Effector memory CD4-positive, alpha-beta T cell (primary cell): ENCODE measurements at places on chromosomes 16 and 17.

DNA sequence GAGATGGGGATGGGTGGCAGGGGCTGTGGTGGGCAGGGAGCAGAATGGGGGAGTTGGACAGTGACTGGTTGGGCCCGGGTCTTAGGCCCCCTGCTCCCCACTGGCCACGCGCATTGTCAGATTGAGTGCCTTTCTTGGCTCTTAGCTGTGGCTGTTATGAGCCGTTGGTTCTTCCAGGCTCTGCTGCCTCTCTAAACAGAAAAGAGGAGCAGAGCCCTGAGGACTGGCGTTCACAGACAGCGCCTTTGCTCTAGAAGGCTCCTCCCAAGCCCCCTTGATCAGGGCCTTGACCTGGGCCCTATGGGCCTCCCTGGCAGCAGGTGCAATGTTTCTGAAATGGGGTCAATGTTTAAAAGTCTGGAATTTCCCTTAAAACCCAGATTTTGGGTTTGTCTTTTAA, 14.8 kb upstream of the NUDT16L1 start:
- DNase-seq: no peak

GRCh38 chr16:82652826-82653225, 26.1 kb downstream of the CDH13 start:
- DNase-seq: no peak

DNA sequence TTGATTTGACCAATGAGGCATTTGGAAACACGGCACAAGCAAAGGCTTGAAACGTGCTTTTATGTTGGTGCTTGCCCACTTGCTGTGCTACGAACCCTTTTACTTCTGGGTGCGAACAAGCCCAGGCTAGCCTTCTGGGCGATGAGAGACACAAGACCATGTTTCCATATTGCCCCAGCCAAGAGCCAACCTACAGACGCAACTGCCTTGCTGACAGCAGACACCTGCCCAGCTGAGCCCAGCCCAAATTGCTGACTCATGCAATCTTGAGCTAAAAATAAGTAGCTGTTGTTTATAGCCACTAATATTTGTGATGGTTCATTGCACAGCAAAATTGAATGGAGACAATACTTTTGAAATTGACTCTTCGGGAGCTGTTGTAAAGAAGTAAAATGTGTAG, 464.5 kb downstream of the WWOX start:
- no peak for DNase-seq

DNA sequence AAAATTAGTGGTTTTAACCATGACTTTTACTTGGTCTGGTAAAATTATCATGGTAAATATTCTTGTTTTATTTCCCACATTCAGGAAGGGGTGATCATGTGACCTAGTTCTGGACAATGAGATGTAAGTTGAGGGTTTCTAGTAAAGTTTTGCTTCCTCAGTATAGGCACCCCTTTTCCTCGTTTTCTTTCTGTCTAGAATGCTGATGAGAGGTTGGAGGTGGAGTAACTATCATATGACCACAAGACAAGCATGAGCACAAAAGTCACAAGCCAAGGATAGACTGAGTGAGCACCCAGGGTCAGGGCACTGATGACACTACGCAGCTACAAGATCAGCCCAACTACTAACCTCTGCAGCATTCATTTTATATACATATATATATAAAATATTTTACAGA, 53.9 kb downstream of the MYO1D start:
- no peak for DNase-seq

- no peak for DNase-seq
These were observed 331 bp upstream of the ZNF287 start for GRCh38 chr17:16569358-16569712.

- DNase-seq: no peak
These were observed 277.1 kb downstream of the CEP112 start for GRCh38 chr17:65914784-65915342.

- no peak for DNase-seq
These were observed 23.0 kb downstream of the SUPT6H start for GRCh38 chr17:28684963-28685362.

GRCh38 chr17:78960928-78961327, 18.8 kb downstream of the LGALS3BP start:
- DNase-seq: no peak

DNA sequence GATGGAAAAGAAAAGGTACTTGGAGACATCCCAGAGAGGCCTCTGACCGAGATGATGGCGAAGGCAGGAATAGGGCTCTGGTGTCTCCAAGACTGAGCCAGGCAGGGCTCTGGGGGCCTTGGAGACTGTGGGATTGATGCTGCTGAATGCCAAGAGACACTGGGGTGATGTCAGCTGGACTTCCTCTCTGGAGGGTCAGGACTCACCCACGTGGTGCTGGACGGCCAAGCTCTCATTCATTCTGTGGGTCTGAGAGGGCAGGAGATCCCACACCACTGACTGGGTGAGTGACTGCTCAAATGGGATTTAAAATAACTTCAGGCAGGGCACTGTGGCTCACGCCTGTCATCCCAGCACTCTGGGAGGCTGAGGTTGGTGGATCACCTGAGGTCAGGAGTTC, 64.8 kb downstream of the NT5M start:
- no peak for DNase-seq

- no peak for DNase-seq
These were observed 69.9 kb downstream of the ABR start for GRCh38 chr17:1109606-1110540.

DNA sequence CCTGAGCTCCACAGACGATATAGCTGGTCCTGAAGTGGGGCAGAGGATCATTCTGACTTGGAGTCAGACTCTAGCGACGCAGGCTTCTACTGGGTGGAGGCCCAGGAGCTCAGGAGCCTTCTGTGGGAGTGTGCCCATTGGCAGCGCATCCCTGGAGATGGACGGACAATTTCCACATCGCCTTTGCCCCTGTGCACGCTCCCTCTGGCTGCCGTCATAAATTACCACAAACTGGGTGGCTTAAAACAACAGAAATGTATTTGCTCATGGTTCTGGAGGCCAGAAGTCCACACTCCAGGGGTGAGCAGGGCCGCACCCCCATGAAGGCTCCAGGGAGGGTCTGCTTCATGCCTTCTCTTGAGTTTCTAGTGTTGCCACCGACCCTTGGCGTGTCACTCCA, 6.9 kb downstream of the CARD14 start:
- DNase-seq: no peak

DNA sequence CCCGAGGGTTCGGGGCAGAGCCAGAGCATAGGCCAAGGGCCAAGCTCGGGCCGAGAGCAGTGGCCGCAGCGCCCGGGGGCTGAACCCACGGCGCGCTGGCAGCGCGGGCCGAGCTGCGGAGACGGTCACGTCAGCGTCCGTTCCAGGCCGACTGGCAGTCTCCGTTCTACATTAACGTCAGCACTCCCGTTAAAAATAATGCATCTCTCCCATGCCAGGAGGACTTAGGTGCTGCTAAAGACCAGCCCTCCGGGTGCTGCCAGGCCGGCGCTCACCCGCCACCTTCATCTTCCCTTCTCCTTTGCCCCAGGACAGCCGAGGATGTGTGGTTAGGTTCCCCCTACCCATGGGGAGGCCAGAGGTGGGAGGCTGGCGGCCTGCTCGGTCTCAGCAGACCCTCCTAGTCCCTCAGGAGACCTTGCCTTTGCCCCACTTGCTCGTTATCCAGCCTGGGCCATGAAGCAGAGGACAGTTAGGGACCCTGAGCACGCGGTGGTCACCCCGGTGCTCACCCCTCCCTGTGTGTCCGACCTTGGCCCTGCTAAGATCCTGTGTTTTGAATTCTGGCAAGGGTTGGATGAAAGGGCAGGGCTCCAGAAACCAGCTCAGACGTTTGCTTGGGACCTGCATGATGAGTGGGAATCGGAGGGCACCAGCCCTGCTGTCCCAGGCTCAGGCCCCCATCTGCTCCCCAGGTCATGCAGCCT, 572 bp downstream of the MPG start:
- DNase-seq: no peak

DNA sequence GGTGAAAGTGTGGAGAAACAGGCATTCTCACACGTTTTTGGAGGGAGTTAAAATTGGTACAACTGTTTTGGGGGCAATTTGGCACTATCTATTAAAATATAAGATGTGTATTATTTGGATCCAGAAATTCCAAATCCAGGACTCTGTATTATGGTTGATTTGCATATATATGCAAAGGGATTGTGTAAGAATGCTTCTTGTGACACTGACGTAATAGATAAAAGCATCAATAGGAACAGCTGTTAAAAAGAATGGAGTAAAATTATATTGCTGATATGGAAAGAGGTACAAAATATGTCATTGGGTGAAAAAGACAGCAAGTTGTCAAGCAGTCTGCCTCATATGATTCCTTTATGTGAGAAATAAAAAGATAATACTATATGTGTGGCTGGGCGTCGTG, 17.3 kb downstream of the FA2H start:
- no peak for DNase-seq

GRCh38 chr17:79926142-79926604, 86.9 kb upstream of the CBX4 start:
- DNase-seq: no peak

DNA sequence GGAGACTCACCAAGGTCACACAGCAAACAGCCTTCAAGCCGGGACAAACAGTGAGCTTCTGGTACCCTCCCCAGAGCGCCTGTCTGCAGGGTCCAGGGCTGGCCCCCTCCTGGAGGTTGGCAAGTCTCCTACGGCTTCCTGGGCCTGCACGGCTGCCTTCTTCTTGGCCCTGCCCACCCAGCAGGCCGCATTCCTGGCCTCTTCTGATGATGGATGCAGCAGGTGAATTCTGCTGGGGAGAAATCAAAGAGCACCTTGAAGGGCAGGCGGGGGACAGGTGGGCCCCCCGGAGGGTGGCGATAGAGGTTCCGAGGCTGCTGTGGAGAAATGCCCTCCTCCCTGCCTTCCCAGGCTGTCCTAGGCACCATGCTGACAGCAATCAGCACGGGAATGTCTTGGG, 3.8 kb upstream of the NOS2 start:
- no peak for DNase-seq

GRCh38 chr16:60199150-60199549, 1465.0 kb upstream of the GOT2 start:
- no peak for DNase-seq

- DNase-seq: no peak
These were observed 195.9 kb upstream of the C17orf78 start for GRCh38 chr17:37179893-37180292.

- no peak for DNase-seq
These were observed 33.4 kb downstream of the PRMT7 start for GRCh38 chr16:68344252-68344651.

DNA sequence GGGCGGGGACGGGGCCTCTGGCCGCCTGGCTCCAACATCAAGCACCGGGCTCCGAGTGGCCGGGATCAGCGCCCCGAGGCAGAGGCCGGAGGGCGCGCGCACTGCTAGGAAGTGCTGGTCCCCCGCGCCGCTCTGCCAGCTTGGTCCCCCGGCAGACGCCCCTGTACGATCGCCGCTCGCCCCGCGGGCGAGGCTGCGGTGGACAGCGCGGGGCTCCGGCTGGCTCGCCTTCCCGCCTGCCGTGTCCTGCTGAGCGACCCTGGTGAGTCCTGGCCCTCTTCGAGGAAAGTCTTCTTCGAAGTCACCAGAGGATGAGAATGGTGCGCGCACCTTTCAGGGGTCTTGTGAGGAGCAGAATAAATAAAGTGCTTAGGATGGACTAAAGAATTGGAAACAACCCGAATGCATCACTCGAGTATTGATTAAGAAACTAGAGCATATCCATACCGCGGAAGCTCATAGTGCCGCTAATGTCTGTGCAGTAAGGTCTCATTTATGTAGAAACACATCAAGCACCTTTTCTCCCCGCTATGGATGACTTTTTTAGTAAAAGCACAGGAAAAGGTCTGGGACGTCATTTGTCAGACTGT, 392 bp downstream of the ZNF213 start:
- no peak for DNase-seq

DNA sequence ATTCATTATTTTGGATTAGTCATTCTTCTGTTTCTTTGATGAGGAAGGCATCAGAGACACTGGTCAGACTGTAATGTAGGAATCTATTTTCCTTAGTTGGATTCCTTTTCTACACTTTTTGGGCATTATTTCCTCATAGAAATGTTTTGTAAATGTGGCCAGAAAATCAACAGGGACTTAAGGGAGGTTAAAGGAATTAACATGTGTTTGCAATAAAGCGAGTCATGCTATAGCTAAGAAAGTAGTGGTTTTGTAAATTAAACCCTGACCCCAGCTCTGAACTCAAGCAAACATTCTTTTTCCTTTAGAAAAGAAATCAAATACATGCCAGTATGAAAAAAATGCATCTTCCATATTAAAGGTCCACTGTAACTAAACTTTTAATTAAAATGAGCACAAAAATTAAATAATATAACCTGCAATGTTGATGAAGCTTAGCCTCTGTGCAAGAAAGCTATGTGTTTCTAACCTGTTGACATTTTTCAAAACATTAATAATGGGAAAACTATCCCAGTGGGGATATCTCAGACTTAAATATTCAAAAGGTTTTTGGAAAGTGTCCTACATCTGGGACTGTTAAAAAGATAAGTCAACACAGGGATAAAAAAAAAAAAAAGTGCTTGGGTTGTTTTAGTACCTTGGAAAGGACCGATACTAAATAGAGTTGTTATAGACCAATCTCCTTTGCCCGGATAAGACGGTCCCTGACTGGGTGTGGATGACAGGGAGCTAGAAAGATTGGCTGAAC, 428.0 kb downstream of the CA10 start:
- DNase-seq: no peak

DNA sequence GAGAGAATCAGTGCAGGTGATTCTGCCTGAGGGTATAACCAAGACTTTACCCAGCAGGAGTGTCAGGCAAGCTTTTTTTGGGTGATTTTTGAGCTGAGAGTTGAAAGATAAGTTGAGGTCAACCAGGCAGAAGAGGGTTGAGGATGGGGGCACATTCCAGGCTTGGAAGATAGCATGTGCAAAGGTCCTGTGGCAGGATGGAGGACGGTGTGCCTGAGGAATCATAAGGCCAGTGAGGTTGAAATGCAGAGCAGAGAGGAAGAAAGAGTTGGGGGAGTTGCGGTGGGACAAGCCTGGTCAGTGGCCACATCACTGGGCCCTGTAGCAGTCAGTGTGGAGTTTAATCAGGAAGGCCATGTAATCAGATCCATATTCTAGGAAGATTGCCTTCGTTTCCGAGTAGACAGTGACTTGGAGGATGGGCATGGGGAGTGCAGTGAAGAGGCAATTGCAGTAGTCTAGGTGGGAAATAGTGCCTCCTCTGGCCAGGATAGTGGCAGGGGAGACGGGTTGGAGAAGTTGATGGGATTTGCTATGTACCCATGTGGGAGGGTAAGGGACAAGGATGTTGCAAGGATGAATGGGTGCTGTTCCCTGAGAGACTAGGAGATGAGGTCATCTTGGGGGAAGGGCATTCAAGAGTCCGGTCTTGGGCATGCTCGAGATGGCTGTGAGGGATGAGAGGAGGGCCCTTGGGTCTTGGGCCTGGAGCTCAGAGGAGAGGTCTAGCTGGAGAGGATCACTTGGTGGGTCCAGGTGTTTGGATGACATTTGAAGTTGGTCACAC, 3.9 kb downstream of the PLEKHG4 start:
- DNase-seq: no peak

DNA sequence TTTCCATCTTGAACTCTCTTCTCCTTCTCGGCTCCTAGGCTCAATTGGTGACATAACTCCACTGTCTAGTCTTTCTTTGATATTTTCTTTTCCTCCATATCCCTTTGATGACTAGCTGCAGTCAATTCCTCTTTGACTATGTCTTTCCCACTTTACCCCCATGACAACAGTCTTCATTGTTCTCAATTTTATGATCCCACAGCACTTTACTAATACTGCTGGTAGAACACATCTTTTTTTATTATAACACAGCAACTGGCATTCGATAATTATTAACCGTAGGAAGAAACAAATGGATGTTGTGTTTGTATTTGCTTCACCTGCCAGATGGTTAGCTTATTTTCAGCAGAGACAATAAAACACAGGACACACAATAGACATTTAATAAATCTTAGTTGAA, 1.3 kb downstream of the KRTAP3-3 start:
- no peak for DNase-seq

- no peak for DNase-seq
These were observed 153.4 kb downstream of the ZFHX3 start for GRCh38 chr16:72894293-72895151.
